Osteoblast (primary cell): ENCODE measurements at places on chromosomes 11 and 22.

GRCh38 chr11:34809191-34810106, 106.7 kb downstream of the APIP start:
- no peak overlapping the region for H3K27ac ChIP-seq
- no peak overlapping the region for H3K4me3 ChIP-seq
- no peaks in the 10 kb centered on the region for H3K4me1 ChIP-seq
- peaks cover 48% of the 10 kb centered on the region for H3K27me3 ChIP-seq
- H3K36me3 ChIP-seq, result no peaks in the 10 kb centered on the region

GRCh38 chr11:46339816-46340215, 7.4 kb upstream of the DGKZ start:
- peaks cover 2% of the 10 kb centered on the region for H3K4me1 ChIP-seq
- DNase-seq, result no peak
- peaks cover 21% of the 10 kb centered on the region for H3K27me3 ChIP-seq
- no peak overlapping the region for H3K27ac ChIP-seq
- no peak overlapping the region for H3K4me3 ChIP-seq

- no peak overlapping the region for H3K27ac ChIP-seq
- no peaks in the 10 kb centered on the region for H3K4me1 ChIP-seq
- H3K36me3 ChIP-seq, result no peaks in the 10 kb centered on the region
- no peak overlapping the region for H3K4me3 ChIP-seq
Measured at GRCh38 chr11:3199537-3200295, 18.9 kb downstream of the MRGPRG start.

DNA sequence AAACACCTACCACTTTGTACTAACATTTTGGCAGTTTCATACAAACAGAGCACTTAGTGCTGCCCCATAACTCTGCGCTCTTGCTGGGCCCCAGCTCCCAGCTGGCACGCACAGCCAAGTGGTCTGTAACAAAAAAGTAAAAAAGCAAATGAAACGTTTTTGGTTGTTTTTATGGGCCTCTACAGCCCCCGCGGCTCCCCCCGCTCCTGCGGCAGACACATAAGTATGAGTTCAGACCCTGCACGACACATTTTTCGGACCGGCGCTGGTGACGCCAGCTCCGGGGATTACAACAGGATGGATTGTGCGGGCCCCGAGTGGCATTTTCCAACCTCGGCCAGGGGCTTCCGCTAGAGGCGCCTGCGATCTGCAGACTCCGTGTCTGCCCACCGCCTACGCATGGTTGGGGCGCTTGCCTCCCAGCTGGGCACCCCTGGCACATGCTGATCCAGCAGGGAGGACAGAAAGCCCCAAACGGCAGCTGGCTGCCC, 418.2 kb downstream of the SOX6 start:
- no peaks in the 10 kb centered on the region for H3K36me3 ChIP-seq
- H3K4me3 ChIP-seq, result peak overlapping the region; percentile 56
- no peaks in the 10 kb centered on the region for H3K27me3 ChIP-seq
- peak; percentile 80 for DNase-seq
- peaks cover 18% of the 10 kb centered on the region for H3K4me1 ChIP-seq

DNA sequence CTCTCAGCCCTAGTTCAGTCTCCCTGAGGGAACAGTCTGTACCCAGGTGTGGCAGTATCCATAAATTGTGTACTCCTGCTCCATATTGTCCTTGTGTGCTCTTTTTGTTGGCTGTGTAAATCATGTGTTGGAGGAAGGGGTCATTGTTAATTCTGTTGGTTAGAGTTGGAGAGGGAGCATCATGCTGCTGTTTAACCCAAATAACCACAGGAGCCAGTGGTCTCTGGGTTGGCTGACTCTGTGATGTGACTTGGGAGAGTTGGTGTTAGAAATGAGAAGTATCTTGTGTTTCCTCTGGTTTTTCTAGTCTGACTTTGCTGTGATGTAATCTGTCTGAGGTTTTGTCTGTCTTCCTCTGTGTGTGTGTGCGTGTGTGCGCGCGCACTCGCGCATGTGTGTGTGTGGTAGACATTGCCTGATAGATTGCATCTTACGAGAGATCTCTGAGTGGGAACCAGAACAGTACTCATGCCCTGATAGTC, 30.5 kb downstream of the CTNND1 start:
- H3K27me3 ChIP-seq, result no peaks in the 10 kb centered on the region
- peaks cover 41% of the 10 kb centered on the region for H3K36me3 ChIP-seq
- peak overlapping the region; percentile 57 for H3K27ac ChIP-seq
- no peak overlapping the region for H3K4me3 ChIP-seq
- peaks cover 15% of the 10 kb centered on the region for H3K4me1 ChIP-seq

DNA sequence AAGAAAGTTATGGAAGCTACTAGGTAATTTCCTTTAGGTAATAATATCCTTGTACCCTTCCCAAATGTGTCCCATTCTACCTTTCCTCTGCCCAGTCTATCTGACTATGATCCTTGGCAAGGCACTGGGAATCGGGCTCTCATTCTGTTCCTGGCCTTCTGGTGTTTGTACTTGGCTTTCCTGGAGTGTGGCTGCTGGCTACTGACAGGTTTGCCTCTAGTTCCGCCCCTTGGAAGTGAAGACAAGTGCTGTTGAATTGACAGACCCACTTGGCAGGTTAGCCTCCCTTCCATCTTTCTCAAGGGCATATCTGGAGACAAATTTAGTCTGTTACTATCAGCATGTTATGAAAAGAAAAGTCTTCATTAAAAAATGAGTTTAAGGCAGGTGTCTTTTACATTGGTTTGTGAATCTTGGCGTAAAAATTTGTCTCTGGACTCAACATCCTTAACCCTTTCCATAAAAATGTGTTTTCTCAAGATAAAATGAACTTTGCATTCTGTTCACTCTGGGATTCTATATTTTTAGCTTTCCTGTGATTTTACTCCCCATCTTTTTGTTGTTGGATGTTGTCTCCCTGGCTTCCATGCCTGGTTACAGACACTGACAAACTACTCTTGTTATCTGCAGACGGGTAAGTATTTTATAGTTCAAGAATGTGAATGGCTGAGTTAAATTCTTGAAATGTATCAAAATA, 287.4 kb upstream of the PDGFD start:
- peak; percentile 38 for DNase-seq
- no peak overlapping the region for H3K27ac ChIP-seq
- H3K27me3 ChIP-seq, result no peaks in the 10 kb centered on the region
- no peak overlapping the region for H3K4me3 ChIP-seq

- H3K4me1 ChIP-seq, result no peaks in the 10 kb centered on the region
- H3K27me3 ChIP-seq, result peaks cover 50% of the 10 kb centered on the region
- H3K36me3 ChIP-seq, result no peaks in the 10 kb centered on the region
Measured at GRCh38 chr11:43567396-43567975, 113.1 kb upstream of the HSD17B12 start.

- H3K27me3 ChIP-seq, result peaks cover 52% of the 10 kb centered on the region
- no peak for DNase-seq
- no peaks in the 10 kb centered on the region for H3K36me3 ChIP-seq
- no peak overlapping the region for H3K27ac ChIP-seq
Measured at GRCh38 chr11:119742263-119742861, 13.4 kb upstream of the NECTIN1 start.

GRCh38 chr11:108965306-108966001, 300.6 kb downstream of the DDX10 start:
- H3K27ac ChIP-seq, result peak overlapping the region; percentile 69
- H3K27me3 ChIP-seq, result no peaks in the 10 kb centered on the region
- H3K4me3 ChIP-seq, result no peak overlapping the region
- DNase-seq, result peak; percentile 64

DNA sequence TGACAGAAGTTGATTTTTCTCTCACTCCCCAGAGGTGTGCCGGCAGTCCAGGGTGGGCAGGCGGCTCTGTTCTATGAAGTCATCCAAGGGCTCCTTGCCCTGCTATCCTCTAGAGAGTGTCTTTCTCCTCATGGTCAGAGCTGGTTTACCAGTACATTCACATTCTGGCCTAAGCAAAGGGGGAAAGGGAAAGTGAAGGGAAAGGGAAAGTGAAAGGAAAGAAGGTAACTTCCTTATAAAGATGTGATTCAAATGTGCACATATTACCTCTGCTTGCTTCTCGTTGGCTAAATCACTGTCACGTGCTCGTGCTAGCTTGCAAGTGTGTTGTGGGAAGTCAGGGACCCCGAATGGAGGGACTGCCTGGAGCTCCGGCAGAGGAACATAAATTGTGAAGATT, 2.9 kb upstream of the HTATIP2 start:
- H3K36me3 ChIP-seq, result no peaks in the 10 kb centered on the region
- DNase-seq, result peak; percentile 41
- H3K4me3 ChIP-seq, result peak overlapping the region; percentile 52
- H3K27ac ChIP-seq, result no peak overlapping the region

GRCh38 chr11:113426686-113427085, 39.1 kb downstream of the ANKK1 start:
- no peak for DNase-seq
- H3K4me3 ChIP-seq, result no peak overlapping the region
- no peaks in the 10 kb centered on the region for H3K4me1 ChIP-seq
- no peaks in the 10 kb centered on the region for H3K36me3 ChIP-seq

DNA sequence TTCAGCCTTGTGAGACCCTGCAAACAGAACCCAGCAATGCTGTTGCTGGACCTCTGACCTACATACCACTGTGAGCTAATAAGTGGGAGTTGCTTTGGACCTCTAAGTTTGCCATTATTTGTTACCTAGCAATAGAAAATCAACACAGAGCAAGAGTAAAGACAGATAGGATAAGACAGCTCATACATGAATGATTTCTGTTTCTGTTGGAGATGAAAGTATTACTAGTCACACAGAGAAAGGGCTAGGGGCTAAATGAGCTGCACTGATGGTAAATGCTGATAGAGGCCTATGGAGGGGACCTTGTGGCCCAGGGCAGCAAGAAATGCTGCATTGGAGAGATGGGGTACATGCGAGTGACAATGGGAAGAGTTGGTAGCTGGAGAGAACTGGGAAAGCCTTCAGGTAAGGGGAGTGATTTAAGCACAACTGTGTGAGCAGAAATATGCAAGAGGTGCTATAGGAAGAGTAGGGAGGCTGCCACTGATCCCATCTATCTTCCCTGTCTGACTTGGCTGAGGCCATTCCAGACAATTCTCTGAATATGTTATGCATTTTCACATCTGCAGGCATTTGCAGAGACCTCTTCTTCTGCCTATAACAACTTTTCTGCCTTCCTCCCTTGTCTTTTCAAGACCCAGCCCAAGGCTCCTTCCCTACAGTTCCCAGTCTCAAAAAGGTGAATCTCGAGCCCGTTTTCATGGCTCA, 46.1 kb upstream of the SYN3 start:
- H3K4me3 ChIP-seq, result no peak overlapping the region
- no peak for DNase-seq
- no peak overlapping the region for H3K27ac ChIP-seq
- no peaks in the 10 kb centered on the region for H3K4me1 ChIP-seq
- no peaks in the 10 kb centered on the region for H3K36me3 ChIP-seq
- H3K27me3 ChIP-seq, result no peaks in the 10 kb centered on the region

- H3K27ac ChIP-seq, result no peak overlapping the region
- peaks cover 83% of the 10 kb centered on the region for H3K36me3 ChIP-seq
- peaks cover 6% of the 10 kb centered on the region for H3K4me1 ChIP-seq
- no peak for DNase-seq
- H3K4me3 ChIP-seq, result no peak overlapping the region
Measured at GRCh38 chr22:29810216-29810615, 27.9 kb downstream of the ASCC2 start.
